HT-29 (cell line): ENCODE measurements at places on chromosomes 4 and X. TPM values are rescaled to one million over a fixed set of nuclear protein-coding genes. Genes with fewer than 3 reads are reported as not detected.

Gene STAP1
- total RNA-seq = not detected in 2 replicates

Gene MAGEB18
- not detected in 2 replicates for total RNA-seq

Gene USP17L24
- total RNA-seq = not detected in 2 replicates

Gene TMSB15A
- not detected in 2 replicates for total RNA-seq

Gene PCDH18
- not detected in 2 replicates for total RNA-seq

Gene BMP15
- not detected in 2 replicates for total RNA-seq

Gene DNAAF6
- not detected in 2 replicates for total RNA-seq

Gene CD38
- total RNA-seq = 0.05 TPM in 1 of 2 replicates, not detected in the other

Gene KDM6A
- total RNA-seq = 13.8 and 16.3 TPM in 2 replicates

Gene HSFX4
- total RNA-seq = 0.47 TPM in 1 of 2 replicates, not detected in the other

Gene ESX1
- not detected in 2 replicates for total RNA-seq
